ENCODE measurements at places on chromosomes 4 and X. TPM values are rescaled to one million over a fixed set of nuclear protein-coding genes. Genes with fewer than 3 reads are reported as not detected.

Gene RASGEF1B
- 9.4 TPM for total RNA-seq

Gene CFAP299
- total RNA-seq: not detected

Gene GAGE13
- not detected for total RNA-seq

Gene CXCL11
- total RNA-seq: not detected

Gene CCNA2
- 197 TPM for total RNA-seq

DNA sequence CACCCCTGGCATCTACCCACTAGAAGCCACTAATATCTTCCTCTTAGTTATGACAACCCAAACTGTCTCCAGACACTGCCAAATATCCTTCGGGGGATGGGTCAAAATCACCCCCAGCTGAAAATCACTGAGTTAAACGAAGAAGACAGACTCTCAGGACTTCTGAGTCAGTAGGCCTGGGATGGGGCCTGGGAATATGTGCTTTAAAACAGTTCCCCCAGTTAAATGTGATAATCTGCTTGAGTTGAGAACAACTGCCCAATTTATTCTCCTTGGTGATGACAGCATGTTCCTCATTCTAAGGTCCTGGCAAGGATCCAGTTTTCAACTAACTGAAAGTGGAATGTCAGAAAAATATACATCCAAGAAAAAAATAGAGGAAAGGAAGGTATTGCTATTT is 52.4 kb downstream of the CBLL2 start:
- no peak for DNase-seq

GRCh38 chr4:123564758-123565346 is 168.3 kb downstream of the SPRY1 start:
- DNase-seq: peak; percentile 75

GRCh38 chrX:51144828-51145442 is 187.7 kb upstream of the NUDT10 start:
- peak; percentile 76 for DNase-seq

- no peak for DNase-seq
Observed at GRCh38 chr4:40205259-40206198, 8.7 kb downstream of the RHOH start.

- DNase-seq: no peak
Observed at GRCh38 chr4:38241541-38241940, 281.3 kb downstream of the PTTG2 start.

- no peak for DNase-seq
Observed at GRCh38 chrX:105872941-105873340, 50.6 kb downstream of the NRK start.

DNA sequence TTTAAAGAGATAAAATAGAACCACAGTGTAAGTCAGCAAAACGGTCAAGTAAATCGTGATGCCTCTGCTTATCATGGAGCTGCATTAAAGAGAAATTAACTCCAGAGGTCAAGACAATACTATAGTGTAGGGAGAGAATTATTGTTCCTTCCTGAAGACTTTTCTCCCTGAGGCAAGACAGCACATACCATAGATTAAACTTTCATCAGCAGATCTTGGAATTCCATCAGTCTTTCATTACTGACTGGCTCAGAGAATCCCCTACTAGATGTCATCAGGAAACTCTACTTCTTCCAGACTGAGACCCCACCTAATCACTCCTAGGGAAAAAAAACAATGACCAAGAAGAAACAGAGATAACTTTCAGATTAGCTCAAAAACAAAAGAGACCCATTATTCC is 131.3 kb downstream of the NSUN7 start:
- no peak for DNase-seq

- DNase-seq: no peak
Observed at GRCh38 chrX:139382529-139382928, 148.0 kb upstream of the F9 start.

Data from neural progenitor cell (in vitro differentiated cells).